SK-N-SH (cell line): ENCODE measurements at places on chromosomes 2 and 18.

GRCh38 chr2:239436669-239437335 lies 36.0 kb upstream of the HDAC4 start:
- no peak for DNase-seq

GRCh38 chr18:60753753-60754152 lies 381.2 kb upstream of the MC4R start:
- no peak for DNase-seq

GRCh38 chr2:148257276-148257675 lies 236.4 kb downstream of the MBD5 start:
- DNase-seq, result no peak

- no peak for DNase-seq
These were observed 352.6 kb upstream of the CWC22 start for GRCh38 chr2:180359522-180360282.

- DNase-seq, result no peak
These were observed 77.9 kb upstream of the PHLPP1 start for GRCh38 chr18:62637403-62637802.

GRCh38 chr2:39491653-39492052 lies 54.6 kb upstream of the MAP4K3 start:
- no peak for DNase-seq

- no peak for DNase-seq
These were observed 513.0 kb downstream of the GALR1 start for GRCh38 chr18:77762642-77763041.
